ENCODE measurements at places on chromosomes 11 and 22.

- DNase-seq: no peak
Observed at GRCh38 chr11:73186886-73187285, 31.2 kb upstream of the P2RY2 start.

DNA sequence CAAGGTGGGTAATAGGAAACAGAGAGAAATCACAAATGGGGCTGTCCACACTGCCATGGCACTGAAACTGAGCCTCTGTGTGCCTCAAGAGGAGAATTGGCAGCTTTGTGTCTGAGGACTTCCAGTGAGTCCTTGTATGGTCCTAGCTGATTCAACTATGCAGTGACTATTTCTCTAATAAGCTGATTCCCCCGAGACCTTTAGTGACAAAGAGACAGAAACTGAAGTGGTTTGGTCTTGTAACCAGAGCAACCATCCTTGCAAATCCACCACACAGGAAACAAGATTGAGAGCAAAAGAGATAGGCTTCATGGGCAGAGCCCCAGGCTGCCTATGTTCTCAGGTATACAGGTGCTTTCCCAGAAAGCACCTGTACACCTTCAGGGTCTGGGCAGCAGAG is 1038.5 kb downstream of the NTM start:
- DNase-seq: no peak

GRCh38 chr11:100297516-100297915 is 389.6 kb upstream of the ARHGAP42 start:
- no peak for DNase-seq

GRCh38 chr22:44225812-44226211 is 45.1 kb downstream of the PARVG start:
- DNase-seq: no peak

DNA sequence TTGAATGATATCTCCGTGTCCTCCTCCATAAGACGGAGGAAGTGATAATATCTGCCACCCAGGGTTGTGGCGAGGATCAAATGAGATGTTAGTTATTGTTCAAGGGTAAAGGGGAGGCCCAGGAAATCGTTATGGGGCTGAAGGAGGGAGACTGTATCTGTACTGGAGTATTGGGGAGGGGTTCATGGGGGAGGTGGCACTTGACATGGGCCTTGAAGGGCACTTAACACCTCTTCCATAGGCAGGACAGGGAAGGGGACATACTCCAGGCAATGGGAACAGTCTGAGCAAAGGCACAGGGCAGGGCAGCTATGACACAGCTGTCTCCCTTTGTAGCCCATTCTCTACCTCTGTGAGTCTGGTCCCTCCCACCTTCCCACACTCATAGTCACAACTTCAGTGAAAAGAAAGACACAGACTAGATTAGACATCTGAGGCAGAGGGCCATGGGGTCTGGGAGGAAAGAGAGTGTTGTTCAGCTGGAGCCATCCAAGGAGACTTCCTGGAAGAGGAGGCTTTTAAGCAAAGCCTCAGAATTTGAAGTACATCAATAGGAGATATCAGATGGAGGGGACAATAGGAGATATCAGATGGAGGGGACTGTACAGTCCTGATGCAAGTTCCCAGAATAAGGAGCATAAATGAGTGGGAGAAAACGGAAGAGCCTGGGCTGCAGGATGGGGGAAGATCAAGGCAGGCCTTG is 15.8 kb upstream of the DGKZ start:
- peak; percentile 71 for DNase-seq

DNA sequence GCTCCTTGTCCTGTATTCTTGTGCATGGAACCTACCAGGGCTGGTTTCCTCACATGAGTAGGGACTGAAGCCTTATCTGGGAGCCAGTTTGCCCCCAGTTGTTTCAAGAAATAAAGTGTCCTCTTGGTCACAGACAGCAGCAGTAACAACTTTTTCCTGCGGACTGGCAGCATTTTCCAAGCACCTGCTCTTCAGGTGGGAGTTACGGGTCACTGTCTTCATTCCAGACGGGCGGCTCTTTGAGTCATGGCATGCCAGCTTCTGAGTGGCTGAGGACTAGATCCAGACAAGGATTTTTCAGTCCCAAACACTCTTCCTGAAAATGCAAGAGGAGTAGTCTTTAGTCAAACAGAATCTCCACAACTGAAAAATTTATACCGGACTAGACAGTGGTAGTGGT is 2.7 kb upstream of the CD44 start:
- DNase-seq: no peak

GRCh38 chr22:27580311-27580897 is 221.2 kb downstream of the MN1 start:
- no peak for DNase-seq

- no peak for DNase-seq
Observed at GRCh38 chr11:38481391-38481790, 1883.4 kb upstream of the RAG2 start.

- no peak for DNase-seq
Observed at GRCh38 chr22:29871684-29872083, 11.3 kb upstream of the MTMR3 start.

GRCh38 chr22:42262964-42263363 is 7.5 kb downstream of the TCF20 start:
- peak; percentile 29 for DNase-seq

GRCh38 chr11:85930879-85931366 is 75.7 kb downstream of the CCDC83 start:
- DNase-seq: no peak

GRCh38 chr11:32411942-32412615 is 23.3 kb downstream of the WT1 start:
- no peak for DNase-seq

- DNase-seq: peak; percentile 89
Observed at GRCh38 chr22:23849009-23850006, 8.4 kb upstream of the SLC2A11 start.

DNA sequence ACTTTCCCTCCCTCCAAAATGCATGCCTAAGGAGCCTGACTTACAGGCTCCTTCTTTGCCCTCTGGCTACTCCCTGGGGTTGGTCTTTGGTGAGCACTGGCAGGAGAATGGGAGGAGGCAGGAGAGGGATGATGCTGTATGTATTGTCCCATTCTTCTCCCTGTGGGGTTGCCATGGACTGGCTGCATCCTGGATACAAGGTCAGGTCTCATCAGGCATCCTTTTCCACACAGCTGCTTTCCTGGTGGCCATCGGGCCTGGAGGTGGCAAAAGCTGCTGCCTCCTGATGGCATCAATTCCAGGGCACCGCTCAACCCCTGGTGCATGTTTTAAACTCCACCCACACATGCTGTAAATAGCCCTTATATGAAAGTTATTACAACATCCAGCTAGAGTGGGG is 257.2 kb downstream of the ETS1 start:
- no peak for DNase-seq

DNA sequence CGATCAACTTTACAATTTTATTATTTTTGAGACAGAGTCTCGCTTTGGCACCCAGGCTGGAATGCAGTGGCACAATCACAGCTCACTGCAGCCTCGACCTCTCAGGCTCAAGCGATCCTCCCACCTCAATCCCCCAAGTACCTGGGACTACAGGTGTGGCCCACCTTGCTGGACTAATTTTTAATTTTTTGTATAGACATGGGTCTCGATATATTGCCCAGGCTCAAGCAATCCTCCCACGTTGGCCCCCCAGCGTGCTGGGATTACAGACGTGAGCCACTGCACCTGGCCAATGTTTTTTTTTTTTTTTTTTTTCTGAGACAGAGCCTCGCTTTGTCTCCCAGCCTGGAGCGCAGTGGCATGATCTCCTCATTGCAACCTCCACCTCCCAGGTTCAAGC is 2.0 kb upstream of the PPFIA1 start:
- no peak for DNase-seq

GRCh38 chr22:28112548-28113043 is 193.5 kb upstream of the PITPNB start:
- DNase-seq: no peak

GRCh38 chr11:67286621-67287333 is 2.3 kb upstream of the ANKRD13D start:
- DNase-seq: peak; percentile 39

- no peak for DNase-seq
Observed at GRCh38 chr11:76153571-76153923, 52.8 kb downstream of the WNT11 start.

- DNase-seq: peak; percentile 1
Observed at GRCh38 chr22:19878461-19879245, 24.0 kb upstream of the GNB1L start.

DNA sequence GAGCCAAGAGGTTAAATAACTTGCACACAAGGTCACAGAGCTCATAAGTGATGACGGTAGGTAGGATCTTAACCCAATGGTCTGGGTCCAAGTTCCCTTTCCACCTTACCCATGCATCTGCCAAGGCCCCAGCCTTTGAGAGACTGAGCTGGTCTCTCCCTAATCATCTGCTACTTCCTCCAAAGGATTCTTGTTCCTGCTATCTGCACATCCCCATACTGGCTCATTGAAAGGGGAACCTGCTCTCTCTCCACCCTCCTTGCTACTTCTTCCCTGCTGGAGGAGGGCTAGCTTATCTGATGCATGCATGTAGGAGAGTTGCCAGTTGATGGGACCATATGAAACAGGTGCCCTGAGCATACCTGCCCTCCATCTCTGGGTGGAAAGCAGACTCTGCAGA is 47.7 kb downstream of the COMMD9 start:
- DNase-seq: no peak
